Prostate gland (tissue), 2 donors: ENCODE measurements at places on chromosomes 3 and 15. TPM values are rescaled to one million over a fixed set of nuclear protein-coding genes. Genes with fewer than 3 reads are reported as not detected.

TEX55 gene
- 6.6 TPM for total RNA-seq

GHSR gene
- total RNA-seq = not detected

DNA sequence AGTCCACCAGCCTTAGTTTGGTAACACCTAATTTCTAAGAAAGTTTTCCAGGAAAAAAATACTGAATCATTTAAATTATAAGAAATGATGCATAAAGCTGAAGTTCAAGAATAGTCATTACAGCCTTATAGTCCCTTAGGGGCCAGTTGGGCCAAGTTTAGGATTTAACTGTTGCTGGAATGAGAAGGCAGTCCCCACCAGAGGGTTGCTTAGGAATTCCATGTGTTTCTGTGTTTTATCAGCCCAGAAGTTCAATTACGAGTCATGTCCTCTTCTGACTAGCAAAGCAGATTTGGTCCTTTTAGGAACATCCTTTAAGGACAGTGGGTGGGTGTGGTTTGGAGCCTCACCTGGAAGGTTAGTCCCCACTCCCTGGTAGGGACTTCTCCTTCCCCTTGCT, 57.0 kb upstream of the NR2E3 start:
- DNase-seq = no peak

GRCh38 chr3:143237077-143237627, 117.6 kb downstream of the CHST2 start:
- DNase-seq = no peak

DNA sequence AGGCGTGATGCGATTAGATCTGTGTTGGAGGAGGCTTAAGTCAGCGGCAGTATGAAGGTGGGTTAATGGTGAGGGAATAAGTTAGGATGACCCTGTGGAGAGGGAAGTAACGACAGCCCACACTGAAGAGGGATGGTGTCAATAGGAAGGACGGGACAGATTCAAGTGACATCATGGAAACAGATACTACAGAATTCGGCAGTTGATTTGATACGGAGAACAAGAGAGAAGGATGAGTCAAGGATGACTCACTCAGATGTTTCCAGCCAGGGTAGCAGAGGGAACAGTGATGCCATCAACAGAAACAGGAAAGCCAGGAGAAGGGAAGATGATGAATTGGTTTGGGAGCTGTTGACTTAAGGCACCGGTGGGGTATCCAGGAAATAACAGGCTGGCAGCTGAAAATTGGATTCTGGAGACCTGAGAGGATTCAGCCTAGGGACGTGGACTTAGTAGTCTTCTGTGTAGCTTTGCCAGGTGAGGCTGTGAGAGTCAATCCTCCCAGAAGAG, 38.0 kb downstream of the SHC4 start:
- no peak for DNase-seq

GRCh38 chr15:36256404-36256807, 323.0 kb upstream of the CDIN1 start:
- no peak for DNase-seq

GRAMD1C gene
- 7.4 TPM for total RNA-seq

CASR gene
- not detected for total RNA-seq

GRCh38 chr3:127712461-127712860, 39.7 kb downstream of the ABTB1 start:
- DNase-seq = no peak

SLC35G2 gene
- 17.4 TPM for total RNA-seq

FETUB gene
- not detected for total RNA-seq

GRCh38 chr15:78850941-78851755, 21.5 kb upstream of the MORF4L1 start:
- DNase-seq = no peak

COL7A1 gene
- 92.6 TPM for total RNA-seq

DNA sequence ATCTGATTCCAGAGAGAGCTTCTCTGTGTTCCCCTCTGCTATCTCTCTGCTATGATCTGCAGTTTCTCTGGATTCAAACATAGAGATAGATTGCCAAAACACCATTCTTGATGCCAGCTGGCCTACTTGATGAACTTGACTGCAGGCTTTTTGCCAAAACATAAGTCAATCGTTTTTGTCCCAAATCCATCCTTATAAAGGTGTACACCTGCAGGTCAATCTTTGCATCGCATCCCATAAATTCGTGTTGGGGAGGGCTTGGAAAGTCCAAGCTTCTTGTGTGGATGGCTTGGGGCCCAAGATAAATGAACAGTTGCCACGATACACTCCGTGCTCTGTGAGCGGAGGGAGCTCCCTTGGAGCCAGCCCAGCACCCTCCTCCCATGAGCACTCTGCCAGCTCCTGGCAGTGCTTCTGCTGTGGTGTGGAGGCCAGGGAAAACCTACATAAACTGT, 2.7 kb downstream of the CERS3 start:
- peak; percentile 93 for DNase-seq

DNA sequence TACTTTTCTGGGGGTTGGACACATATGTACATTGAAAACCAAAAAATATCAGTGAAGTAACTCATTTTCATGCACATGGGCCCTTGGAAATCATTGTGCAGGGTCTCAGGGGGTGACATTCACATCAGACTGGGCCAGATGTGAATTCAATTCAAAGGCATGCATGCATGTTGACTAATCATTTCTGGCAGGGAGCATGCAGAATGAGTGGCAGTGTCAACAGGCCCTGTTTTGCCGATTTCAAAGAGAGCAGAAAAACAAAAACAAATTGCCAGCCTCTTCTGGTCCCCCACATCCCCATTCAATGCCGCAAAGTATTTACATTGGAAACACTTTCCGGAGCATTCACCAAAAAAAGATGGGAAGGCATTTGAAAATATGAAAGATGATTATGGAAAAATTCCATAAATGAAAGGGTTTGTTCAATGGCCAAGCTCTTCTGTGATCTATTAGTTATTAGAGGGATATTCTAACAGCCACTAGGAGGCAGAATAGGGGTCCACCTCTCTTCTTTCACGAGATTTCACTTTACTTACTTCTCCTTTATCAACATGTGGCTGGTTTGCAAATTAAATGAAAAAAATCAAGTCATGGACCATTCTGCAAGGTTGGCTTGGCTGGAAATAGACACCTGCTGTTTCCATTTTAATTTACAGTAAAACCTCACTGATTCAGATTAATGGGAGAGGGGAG, 119.9 kb upstream of the FEZF2 start:
- DNase-seq = no peak

- DNase-seq = no peak
These were observed 91.1 kb upstream of the MRPS22 start for GRCh38 chr3:139252719-139253118.

- DNase-seq = peak; percentile 73
These were observed 455 bp upstream of the SNAP23 start for GRCh38 chr15:42494998-42495360.

ADAMTS9 gene
- total RNA-seq = 31.0 TPM

FSD2 gene
- not detected for total RNA-seq

DNA sequence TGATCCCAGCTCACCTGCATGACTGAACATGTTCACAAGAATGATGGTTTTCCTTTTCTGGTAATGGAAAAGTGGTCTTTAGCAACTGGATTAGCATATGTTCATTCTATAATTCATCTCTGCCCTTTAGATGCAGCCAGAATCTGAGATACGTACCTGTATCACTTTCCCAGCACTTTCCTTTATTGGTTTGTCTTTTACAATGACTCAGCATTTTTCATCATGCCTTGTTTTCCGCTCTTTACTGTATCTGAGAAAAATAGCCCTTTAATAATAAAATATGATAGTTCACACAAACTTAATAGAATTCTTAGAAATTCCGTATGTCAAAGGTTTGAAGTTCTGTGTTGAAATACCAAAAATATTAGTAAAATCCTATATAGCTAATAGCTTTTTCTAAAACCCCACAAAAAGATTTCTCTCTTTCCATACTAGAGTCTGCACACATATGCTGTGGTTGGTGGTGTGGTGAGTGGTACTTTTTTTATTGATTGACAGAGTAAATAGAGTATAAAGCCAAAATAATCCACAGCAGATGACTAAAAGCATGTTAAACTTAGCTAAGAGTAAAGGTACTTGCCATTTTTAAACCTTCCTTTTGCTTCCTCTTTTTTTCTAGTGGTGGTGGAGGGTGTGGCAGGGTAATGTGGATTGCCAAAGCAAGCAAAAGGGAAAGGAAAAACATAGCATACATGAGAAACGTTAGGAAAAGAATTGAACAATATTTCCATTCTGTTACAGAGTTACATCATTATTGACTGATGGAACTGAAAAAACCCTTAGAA, 328.9 kb upstream of the RBMS3 start:
- no peak for DNase-seq

IL12A gene
- 1.3 TPM for total RNA-seq

DNA sequence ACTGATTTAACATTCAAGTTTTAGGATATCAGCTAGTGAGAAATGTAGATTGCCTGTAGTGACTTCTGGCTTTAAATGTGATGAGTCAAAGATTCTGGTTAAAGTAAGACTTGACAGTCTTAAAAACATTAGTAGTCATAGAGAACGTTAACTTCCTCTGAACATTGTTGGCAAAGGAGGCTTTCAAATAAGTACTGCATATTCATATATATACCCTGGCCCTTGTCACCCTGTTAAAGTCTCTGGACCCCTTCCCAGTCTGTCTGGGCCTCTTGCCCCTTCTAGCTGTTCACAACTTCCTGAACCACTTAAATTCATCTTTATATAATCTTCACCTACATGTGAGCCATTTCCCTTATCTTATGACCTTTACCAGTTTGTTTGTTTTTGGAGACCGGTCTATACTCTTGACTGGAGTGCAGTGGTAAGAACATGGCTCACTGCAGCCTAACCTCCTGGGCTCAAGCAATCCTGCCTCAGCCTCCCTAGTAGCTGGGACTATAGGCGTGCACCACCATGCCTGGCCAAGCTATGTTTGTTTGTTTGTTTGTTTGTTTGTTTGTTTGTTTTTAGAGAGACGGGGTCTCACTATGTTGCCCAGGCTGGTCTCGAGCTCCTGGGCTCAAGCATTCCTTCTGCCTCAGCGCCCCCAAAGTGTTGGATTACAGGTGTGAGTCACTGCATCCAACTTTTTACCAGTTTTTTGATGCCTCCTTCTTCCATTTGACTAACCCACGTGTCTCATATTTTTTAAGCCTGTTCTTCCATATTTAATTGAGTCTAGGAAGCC, 64.4 kb upstream of the CRTC3 start:
- no peak for DNase-seq

DNA sequence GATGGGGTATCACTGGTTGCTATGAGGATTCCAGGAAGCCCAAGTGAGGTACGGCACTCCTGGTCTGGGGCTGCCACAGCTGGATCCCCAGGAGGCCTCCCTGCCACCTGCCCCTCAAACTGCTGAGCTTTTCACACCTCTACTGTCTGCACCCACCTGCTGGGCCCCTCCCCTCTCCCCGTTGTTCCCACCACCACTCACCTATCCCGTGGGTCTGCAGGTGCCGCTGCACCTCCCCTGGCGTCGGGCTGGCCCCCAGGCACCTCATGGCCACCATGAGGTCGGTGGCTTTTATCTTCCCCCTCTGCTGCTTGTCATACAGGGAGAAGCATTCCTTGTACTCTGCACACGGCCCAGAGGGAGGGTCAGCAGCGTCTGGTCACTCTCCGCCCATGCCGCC, 5.8 kb downstream of the CALML4 start:
- DNase-seq = no peak

DNA sequence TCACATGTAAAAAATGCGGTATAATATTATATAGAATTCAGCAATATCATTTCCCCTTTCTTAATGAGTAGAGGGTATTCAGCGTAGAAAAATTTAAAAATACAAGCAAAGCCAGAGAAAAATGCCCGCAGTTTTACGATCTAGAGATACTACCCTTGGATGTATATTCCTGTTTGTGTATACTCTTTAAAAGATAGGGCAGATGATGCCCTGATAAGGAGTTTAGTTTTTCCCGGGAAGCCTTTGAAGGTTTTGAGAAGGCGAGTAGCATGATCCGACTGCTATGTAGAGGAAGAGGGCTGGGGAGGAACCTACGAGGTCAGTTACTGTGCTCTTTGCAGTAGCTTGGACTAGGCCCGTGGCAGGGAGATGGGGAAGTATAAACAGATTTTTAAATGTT, 1.2 kb downstream of the YEATS2 start:
- DNase-seq = no peak

ASB14 gene
- total RNA-seq = not detected

GRCh38 chr3:161737171-161737570, 240.6 kb downstream of the OTOL1 start:
- no peak for DNase-seq

LRRIQ4 gene
- total RNA-seq = 0.74 TPM
